Breast epithelium (tissue), 4 donors: ENCODE measurements at places on chromosomes 1 and 21. TPM values are rescaled to one million over a fixed set of nuclear protein-coding genes. Genes with fewer than 3 reads are reported as not detected.

Gene WDR64
- total RNA-seq, result not detected

Gene GPR61
- not detected for total RNA-seq

GRCh38 chr1:54904476-54905048, 17.6 kb upstream of the DHCR24 start:
- no peaks in the 10 kb centered on the region for H3K27me3 ChIP-seq
- H3K27ac ChIP-seq, result no peak overlapping the region
- H3K36me3 ChIP-seq, result no peaks in the 10 kb centered on the region
- no peak for DNase-seq
- H3K4me3 ChIP-seq, result no peak overlapping the region

DNA sequence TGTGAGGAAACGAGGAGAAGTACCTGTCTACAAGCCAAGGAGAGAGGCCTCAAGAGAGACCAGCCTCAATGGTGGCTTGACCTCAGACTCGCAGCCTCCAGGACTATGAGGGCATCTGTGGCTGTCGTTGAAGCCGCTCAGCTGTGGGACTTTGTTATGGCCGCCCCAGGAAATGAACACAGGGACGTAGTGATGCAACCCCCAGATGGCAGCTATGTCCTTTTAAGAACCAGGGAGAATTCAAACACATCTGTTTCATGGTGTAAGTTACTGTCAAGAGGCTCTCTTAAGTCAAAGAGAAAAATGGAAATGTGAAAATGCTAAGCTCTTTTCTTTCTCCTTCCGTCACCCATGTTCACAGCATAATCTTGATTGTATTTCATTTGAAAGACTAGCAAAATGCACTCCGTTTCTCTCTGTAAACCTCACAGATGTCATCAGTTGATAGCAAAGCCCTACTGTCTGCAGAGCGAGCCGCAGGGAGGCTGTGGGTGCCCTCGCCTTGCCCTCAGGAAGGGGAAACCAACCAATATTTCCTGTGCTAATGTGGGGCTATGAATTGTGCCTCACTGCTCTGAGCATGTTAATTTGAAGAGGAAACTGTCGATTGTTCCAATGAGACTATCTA, 21.3 kb downstream of the UBASH3A start:
- no peaks in the 10 kb centered on the region for H3K4me1 ChIP-seq
- no peak for DNase-seq
- no peak overlapping the region for H3K27ac ChIP-seq
- H3K27me3 ChIP-seq, result no peaks in the 10 kb centered on the region
- no peak overlapping the region for H3K4me3 ChIP-seq

- no peaks in the 10 kb centered on the region for H3K36me3 ChIP-seq
- no peak for DNase-seq
- H3K4me1 ChIP-seq, result no peaks in the 10 kb centered on the region
- no peak overlapping the region for H3K27ac ChIP-seq
- H3K27me3 ChIP-seq, result no peaks in the 10 kb centered on the region
These were observed 1.4 kb upstream of the G0S2 start for GRCh38 chr1:209673631-209674417.
